Fibroblast of pulmonary artery (primary cell): ENCODE measurements at places on chromosomes 7 and 10.

GRCh38 chr10:113305871-113306270 lies 247.0 kb upstream of the HABP2 start:
- peak; percentile 66 for DNase-seq

GRCh38 chr10:17199351-17199804 lies 2.1 kb downstream of the TRDMT1 start:
- peak; percentile 62 for DNase-seq

- no peak for DNase-seq
Observed at GRCh38 chr7:31553661-31554081, 39.8 kb downstream of the ITPRID1 start.

DNA sequence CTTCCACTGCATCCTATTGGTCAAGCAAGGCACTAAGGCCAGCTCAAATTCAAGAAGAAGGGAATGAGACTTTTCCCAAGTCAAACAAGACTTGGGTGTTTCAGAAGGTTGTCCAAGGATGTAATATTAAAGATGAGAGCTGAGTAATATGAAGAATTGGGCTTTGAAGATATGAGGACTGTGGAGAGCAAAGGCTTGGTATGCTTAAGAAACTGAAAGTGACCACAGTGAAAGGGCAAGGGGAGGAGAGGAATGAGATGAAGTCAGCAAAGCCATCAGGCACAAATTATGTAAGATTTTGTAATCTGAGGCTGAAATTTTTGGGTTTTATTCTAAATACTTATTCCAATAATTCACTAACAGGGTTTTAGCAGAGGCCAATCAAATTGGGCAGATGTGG lies 38.6 kb upstream of the NPY start:
- no peak for DNase-seq

GRCh38 chr7:132536654-132537395 lies 39.4 kb downstream of the PLXNA4 start:
- peak; percentile 23 for DNase-seq

DNA sequence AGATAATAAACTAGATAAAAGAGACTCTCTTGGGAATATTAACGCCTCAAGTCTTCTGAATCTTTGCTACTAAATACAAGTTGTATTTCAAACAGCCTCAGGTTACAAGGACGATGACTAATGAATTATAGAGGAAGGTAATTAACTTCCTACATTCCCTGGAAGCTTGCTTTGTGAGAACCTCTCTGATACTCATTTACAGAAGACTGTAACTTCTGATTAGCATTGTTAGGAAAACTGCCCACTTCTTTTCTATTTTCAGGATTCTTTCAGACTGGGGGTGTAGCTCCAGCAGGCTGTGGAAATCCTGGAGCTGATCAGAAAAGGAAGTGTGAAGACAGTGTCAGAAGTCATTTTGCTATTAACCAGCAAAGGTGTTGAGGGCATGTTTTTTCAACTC lies 316.7 kb upstream of the NPSR1 start:
- no peak for DNase-seq

- no peak for DNase-seq
Observed at GRCh38 chr10:60176925-60177324, 212.8 kb downstream of the ANK3 start.

DNA sequence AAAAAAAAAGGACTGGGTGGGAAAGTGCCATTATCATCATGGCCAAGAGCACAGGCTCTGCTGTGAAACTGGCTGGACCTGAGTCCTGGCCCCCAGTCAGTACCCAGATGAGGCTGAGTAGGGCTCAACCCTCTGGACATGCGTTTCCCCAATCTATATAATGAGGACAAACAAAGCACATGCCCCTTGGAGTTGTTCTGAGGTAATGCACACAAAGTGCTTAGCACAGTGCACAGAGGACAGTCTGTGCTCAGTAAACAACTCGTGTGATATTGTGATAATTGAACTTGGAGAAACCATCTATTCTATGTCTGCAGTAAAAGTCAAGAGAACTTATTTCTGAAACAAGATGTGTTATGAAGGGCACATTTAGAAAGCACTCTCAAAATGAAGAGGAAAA lies 138.8 kb downstream of the KCNMA1 start:
- no peak for DNase-seq

DNA sequence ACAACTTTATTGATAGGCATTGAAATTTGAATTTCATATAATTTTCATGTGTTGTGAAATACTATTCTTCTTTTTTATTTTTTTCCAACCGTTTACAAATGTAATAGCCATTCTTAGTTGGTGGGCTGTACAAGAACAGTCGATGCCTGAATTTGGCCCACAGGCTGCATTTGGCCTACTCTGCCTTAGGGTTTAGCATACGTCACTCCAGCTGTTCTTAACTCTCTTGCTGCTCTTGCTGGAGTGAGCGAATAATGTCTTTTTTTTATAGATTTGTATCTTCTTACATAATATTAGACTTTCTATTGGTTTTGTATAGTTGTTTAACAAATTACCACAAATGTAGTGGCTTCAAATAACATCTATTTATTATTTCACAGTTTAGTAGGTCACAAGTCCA lies 163.4 kb upstream of the MKI67 start:
- DNase-seq, result no peak

- no peak for DNase-seq
Observed at GRCh38 chr10:43372765-43373361, 1.4 kb downstream of the FXYD4 start.

DNA sequence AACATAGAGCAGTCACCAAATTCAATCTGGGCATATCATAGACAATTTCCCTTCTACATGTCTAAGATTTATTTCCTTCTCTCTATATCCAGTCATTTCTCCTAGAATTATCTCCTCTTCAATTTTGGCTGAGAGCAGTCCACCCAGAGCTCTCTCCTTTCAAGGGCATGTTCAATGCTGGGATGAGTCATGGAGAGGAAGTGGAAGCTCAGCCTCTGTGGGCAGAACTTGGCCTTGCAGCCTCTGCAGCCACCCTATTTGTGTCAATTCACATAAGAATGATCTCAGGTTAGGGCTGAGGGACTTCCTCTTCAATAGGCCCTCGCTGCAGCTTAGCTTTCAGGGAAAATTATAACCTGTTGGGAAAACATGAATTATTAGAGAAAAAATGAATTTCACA lies 560.8 kb downstream of the POM121L12 start:
- no peak for DNase-seq

GRCh38 chr10:84876116-84876999 lies 548.0 kb downstream of the CCSER2 start:
- DNase-seq, result no peak

GRCh38 chr10:98589691-98590090 lies 143.0 kb upstream of the HPS1 start:
- DNase-seq, result no peak

DNA sequence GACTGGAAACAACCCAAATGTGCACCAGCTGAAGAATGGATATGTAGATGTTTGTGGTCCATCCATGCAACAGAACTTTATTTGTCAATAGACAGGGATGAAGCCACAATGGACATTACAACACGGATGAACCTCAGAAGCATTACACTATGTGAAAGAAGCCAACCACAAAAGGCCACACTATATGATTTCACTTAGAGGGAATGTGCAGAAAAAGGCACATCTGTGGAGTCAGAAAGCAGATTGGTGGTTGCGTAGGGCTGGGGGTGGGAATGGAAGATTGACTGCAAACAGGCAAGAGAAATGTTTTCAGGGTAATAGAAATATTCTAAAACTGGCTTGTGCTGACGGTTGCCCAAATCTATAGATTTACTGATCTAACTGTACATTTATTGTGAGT lies 34.3 kb upstream of the WASHC2A start:
- DNase-seq, result peak; percentile 21

GRCh38 chr10:48551861-48552591 lies 52.8 kb downstream of the ARHGAP22 start:
- DNase-seq, result peak; percentile 77

DNA sequence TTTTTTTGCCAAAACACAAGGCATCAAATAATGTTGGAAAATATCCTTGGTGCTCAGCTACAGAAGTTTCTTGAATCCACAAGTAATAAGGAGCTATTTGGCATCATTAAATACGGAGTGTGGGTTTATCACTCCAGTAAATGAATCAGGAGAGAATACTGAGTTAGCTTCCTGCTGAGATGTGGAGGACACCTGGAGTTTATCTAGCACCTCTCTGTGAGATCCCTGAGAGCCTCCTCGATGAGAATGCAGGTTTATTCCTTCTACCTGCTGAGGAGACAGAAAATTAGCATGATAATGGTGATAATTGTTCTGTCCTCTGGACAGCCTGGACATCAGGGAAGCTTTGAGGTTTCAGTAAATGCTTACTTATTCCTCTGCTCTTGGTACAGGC lies 40.5 kb downstream of the NRG3 start:
- no peak for DNase-seq

DNA sequence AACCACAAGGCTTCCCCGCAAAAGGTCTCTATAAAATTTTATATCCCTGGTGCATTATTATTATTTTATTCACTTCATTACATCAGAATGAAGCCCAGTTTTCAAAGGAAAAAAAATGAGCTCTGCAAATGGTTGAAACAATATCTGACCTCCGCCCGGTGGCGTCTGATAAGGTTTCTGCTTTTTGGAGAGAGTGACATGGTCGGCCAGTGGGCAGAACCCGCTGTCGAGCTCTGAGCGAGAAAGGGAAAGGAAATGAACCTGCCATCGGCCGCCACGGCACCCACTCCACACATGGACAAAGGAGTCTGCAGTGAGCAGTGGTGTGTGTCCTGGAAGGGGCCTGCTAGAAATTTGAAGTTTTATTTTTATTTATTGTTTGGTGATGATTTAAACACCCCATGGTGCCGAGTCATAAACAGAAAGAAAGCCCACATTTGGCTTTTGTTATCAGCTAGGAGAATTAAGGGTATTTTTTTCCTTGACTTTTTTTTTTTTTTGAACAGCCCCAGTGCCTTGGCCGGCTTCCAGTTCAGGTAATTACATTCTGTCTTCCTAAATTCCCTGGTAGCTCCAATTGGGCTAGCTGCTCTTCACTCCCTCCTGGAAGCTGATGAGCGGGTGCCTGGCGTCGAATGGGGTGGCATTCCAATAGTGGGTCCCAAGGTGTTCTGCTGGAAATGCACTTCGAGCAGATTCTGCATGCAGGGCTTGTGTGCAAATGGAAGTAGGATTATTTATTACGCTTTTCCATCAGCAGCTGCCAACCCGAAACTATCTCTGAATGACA lies 149.4 kb upstream of the MKI67 start:
- no peak for DNase-seq

DNA sequence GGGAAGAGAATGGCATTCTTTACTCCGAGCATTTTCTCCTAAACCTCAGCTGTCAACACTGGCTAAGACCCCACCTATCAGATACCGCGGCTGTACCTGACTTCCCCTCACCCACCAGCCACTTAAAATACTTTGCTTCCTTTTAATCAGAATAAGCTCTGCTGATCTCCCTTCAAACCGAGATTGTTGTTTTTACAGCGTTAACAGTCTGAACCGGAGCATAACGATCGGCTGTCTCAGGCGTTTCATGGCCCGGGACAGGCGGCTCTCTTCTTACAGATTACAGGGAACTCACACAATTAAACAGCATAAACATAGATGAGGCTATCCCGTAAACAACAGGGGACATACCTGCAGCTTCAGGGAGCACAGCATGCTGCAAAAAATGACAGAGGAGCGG lies 174.3 kb upstream of the RNF32 start:
- DNase-seq, result no peak

- DNase-seq, result no peak
Observed at GRCh38 chr10:92479547-92479946, 94.3 kb downstream of the IDE start.

- DNase-seq, result no peak
Observed at GRCh38 chr7:130951976-130952876, 218.2 kb upstream of the KLF14 start.

GRCh38 chr7:78090616-78091015 lies 292.0 kb downstream of the PHTF2 start:
- no peak for DNase-seq
